ENCODE measurements at places on chromosomes 6 and 20. TPM values are rescaled to one million over a fixed set of nuclear protein-coding genes. Genes with fewer than 3 reads are reported as not detected.

The PSORS1C2 gene
- polyA plus RNA-seq: not detected

The PMEPA1 gene
- 20.5 TPM for polyA plus RNA-seq

The RAET1E gene
- polyA plus RNA-seq: 0.43 TPM

The SULF2 gene
- polyA plus RNA-seq: 80.7 TPM

The UBE2C gene
- polyA plus RNA-seq: 67.2 TPM

The ULBP3 gene
- 8.1 TPM for polyA plus RNA-seq

- DNase-seq: no peak
Observed at GRCh38 chr20:58665606-58666005, 14.5 kb downstream of the STX16 start.

- no peak for DNase-seq
Observed at GRCh38 chr6:146857980-146858347, 259.2 kb downstream of the ADGB start.

DNA sequence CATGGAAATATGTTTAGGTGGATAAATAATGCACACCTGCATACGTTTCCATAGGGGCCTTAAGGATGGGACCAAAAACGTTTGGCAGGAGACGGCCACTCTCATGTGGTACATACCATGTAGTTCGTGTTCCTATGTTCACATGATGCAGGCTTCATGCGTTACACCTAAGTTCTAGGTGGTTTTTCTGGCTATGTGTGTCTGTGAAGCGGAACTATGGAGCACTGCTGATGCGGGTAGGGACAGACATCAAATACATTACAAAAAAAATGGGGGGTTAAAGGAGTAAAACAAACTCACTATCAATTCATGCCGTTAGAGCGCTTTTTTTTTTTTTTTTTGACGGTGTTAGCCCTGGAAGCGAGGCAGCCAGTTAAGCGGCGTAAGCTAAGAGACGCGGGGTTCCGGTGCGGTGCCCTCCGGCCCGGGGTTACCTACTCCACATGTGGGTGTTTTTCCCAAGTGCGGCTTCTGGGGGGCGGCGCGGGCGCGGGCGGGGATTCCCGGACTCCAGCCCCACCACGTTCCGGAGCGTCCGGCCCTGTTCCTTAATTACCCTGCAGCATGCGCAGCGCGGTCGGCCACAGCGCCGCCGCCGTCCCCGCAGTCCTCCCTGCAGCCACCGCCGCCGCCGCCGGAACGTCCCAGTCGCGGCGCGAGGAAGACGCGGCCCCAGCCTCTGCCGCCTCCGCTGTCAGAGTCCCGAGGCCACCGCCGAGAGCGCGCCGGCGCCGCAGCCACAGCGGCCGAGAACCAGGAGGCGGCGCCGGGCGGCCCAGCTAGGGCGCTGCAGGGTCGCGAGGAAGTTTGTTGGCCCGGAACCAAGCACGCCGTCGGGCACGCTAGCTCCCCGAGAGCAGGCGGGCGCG lies 648 bp downstream of the COL19A1 start:
- peak; percentile 33 for DNase-seq

- no peak for DNase-seq
Observed at GRCh38 chr20:50844430-50845100, 49.7 kb downstream of the BCAS4 start.

GRCh38 chr6:13355043-13355945 lies 27.0 kb upstream of the TBC1D7 start:
- DNase-seq: no peak

DNA sequence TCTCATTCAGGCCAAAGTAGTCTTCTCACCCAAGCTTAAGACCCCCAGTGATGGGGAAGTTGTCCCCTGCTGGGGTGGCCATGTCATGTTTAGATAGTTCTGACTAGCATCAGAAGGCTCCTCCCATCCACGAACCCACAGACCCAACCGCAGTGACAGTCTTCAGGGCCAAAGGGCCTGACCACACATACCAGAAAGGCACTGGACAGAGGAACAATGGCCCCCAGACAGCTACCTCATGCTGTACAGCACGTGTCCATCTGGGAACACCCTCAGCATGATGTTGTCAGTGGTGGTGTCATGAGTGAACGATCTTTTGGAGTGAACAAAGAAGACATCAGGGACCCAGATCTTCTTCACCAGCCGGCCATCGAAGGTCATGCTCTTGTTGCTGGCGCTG lies 46.3 kb downstream of the GABRR2 start:
- no peak for DNase-seq

GRCh38 chr6:44655412-44656342 lies 268.2 kb downstream of the CDC5L start:
- DNase-seq: no peak

- no peak for DNase-seq
Observed at GRCh38 chr6:50180646-50181045, 130.9 kb upstream of the DEFB112 start.

DNA sequence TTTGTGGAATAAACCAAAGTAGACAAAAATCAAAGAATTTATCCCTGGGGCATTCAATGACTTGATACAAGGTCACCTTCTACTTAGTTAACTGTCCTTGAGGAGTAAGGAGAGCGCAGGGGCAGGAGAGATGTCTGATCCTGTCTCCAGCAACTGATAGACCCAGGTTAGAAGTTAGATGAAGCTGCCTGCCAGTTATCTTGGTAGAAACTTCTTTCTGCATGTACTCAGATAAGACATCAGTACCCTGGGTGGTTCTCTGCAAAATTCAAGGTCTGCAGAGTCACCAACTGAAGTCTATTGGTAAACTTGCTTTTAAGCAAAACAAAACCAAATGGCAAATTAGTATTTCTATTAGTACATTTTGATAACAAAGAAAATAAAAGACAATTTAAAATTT lies 2.7 kb downstream of the SGK1 start:
- no peak for DNase-seq

- no peak for DNase-seq
Observed at GRCh38 chr6:124158024-124158423, 354.4 kb downstream of the NKAIN2 start.

GRCh38 chr20:12047838-12048432 lies 130.2 kb downstream of the BTBD3 start:
- no peak for DNase-seq

GRCh38 chr6:6331946-6332601 lies 11.6 kb upstream of the F13A1 start:
- DNase-seq: peak; percentile 12

Measured in right renal cortex interstitium (tissue), 3 donors.